Esophagus muscularis mucosa (tissue), 4 donors: ENCODE measurements at places on chromosomes 6 and 20.

GRCh38 chr6:31351033-31351380, 6.0 kb downstream of the HLA-B start:
- no peak for DNase-seq

DNA sequence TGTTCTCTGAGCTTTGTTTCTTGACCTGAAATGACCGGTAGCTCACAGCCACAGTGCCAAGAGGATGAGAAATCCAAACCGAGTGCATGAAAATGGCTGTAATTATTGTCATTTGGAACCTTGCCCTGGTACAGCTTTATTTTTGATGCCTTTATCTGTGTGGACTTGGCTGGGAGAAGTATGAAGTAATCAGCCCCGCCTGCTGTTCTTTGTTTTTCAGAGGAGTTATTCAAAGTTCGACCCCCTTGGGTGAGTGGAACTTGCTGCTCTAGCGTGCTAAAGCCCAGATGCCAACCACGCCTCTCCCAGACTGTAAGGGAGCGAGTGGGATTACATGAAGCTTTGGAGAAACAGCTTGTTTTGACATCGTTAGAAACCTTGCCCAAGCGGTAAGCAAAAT, 48.3 kb downstream of the ECT2L start:
- DNase-seq, result no peak

GRCh38 chr6:141165002-141165665, 967.6 kb upstream of the GJE1 start:
- DNase-seq, result no peak

GRCh38 chr6:121694801-121695251, 259.4 kb downstream of the GJA1 start:
- no peak for DNase-seq

DNA sequence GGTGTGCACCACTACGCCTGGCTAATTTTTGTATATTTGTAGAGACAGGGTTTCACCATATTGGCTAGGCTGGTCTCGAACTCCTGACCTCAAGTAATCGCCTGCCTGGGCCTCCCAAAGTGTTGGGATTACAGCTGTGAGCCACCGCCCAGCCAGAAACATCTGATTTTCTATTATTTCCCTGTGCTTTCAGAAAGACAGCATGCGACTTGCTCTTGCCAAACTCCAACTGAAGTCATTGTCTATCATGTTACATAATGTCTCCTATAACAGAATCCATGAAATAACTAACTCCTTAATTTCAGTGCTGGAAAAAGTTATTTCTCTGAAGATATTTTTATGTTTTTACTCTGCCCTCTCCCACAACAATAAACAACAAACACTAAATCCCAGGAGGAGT, 8.5 kb downstream of the RMND1 start:
- no peak for DNase-seq

- no peak for DNase-seq
These were observed 22.6 kb upstream of the CRISP1 start for GRCh38 chr6:49888742-49889431.

DNA sequence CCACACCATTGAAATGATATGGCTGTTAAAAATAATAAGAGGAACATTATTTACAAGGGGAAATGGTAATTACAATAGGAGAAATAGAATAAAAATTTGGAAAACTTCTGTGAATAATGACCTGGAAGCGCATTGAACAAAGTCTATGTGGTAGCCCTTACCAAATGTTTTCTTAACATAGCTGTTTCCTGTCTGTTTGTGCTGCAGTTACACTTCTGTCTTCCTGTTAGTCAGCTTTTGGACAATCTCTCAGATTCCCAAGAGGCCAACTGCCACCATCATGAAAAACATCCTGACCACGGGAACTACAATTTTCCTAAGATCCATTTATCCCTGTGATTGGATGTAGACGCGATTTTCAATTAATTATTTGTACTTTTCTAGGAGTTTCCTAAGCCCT, 754.4 kb upstream of the MARCKS start:
- no peak for DNase-seq

DNA sequence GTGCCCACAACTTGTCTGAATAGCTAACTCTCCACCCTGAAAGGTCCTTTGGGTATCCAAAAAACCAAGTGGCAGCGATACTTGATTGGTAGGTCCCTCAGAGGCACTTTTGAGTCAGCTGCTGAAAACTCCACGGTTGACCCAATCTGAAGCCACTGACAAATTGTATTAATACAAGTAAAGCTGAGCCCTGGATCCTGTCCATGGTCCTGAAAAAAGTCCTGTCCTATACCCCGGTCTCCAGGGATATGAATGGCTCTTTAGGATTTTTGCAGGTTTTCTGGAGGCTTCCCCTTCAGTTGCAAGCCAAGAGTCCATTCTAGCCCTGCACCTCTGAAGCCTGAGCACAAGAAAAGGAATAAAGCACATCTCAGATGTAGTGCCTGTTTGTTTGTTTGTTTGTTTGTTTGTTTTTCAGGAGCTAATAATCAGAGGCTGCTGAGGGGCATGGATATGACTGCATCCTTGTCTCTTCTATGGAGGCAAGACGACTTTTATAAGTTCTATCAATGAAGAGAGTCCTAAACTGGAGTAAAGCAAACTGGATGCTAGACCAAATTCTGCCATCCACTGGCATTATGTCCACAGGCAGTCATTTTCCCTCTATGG, 1.7 kb upstream of the SLC12A5 start:
- DNase-seq, result no peak

DNA sequence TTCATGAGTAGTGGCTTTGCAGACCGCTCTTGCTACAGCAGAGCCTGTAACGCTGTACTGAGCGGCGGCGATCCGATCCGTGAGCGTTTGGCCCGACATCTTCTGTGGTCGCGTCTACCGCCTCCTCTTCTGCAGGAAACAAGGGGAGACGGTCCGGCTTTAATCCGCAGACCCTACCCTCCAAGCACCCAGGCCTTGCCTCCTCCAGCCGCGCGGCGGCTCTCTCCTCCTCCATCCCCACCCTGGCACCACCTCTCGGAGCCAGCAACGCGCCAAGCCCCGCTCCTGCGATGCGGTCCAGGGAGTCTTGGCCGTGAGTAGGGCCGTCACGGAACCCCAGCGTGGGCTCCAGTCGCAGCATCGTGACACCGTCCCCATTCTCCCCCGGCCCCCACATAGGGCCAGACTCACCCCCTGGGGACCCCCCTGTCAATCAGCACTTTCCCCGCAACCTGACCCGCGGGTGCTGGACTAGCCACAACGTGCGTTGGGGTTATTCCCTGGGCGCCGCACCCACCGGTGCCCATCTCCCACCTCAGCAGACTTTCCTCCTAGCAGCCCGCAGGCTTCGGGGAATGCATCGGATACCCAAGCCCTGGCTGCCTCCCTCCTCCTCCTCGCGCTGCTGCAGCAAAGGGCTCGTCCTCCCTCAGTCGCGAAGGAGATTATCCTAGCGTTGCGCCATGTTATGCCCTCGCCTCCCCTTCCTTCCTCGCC, 914 bp downstream of the SNAP91 start:
- DNase-seq, result no peak

GRCh38 chr6:105917038-105917695, 169.0 kb upstream of the PRDM1 start:
- no peak for DNase-seq

DNA sequence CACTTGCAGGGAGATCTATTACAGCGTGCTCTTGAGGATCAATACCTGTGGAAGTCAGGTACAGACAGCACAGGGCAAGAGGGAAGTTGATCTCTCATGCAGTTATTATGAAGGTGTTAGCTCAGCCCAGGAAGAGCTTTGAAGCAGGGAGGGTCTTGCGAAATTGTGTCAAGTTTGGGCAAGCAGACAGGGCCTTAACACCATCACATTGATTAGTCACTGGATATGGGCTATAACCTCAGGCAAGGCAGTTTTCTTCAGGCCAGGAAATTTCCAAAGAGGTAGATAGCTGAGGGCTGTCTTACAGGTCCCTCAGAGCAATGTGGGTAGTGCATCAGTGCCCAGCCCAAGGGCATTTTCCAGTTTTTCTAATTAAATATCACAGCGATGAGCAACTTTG, 643.8 kb downstream of the DHX35 start:
- no peak for DNase-seq

DNA sequence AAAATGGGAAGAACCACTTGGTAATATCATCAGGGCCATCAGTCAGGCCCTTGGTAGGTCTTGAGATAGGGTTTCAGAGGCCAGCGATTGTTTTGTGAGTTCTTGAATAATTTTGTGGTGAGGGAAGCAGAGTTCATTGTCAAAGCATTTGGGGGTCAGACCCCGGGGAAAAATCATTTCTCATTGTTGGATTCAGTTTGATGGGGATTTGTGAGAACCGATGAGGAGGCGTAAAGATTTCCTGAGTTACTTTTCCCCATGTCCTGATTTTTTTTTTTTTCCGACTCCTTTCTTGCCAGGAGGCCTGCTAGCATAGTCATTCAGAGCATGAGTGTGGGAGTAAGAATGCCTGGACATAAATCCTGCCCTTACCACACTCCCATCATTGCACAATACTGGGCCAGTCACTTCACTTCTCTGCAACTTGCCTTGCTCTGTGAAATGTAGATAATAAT, 60.3 kb downstream of the TSHZ2 start:
- no peak for DNase-seq

GRCh38 chr20:32204205-32205109, 3.1 kb downstream of the PLAGL2 start:
- no peak for DNase-seq

DNA sequence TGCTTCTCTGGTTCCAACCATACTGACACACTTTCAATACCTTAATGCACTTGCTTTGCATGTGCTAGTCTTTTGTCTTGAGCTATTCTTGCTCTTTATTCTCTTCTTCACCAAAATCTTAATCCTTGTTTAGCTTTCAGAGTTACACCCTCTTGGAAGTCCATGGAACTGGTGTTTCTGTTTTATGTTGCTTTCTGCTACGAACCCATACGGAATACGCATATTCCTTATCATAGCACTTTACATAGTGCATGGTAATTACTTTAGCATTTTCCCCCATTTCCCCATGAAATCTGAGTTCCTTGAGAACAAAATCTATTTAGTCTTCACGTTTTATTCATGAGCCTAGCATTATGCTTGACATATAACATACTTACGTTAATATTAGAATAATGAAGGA, 270.9 kb downstream of the NKAIN2 start:
- no peak for DNase-seq

DNA sequence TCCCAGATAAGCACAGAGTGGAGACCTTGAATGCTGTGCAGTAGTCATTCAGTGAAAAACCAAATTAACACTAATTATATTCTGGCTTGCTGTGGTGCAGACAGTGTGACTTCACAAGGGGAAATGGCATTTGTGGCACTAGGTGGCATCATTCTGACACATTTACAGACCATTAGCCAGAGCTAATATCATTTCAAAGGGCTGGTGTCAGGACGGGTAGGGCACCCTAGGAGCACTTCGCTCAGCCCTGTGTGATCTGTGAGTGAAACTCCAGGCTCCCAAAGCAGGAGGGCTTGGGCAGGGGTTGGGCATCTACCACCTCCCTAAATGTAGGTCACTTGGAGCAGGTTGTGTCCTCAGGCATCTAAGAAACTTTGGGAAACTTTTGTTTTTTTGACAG, 555.8 kb downstream of the PKHD1 start:
- DNase-seq, result no peak

DNA sequence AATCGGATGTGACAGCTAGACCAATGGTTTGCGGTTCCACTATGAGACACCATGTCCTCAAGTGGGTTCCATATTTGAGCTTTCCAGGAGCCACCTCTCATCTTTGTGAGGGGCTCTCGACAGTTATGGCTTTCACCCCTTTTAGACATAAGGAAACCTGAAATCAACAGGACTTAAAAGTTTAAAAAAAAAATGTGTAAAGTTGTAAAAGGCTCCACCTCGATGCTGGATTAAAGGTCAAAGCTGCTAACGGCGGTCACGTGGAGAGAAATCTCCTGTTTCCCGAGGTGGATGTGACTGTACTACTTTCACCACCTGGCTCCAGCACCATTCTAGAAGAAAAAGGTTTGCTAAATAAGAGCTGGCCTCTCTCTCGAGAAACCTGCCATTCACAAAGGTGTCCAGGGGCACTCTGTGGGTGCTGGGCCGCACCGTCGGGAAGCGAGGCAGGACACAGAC, 542 bp downstream of the ATP5F1E start:
- DNase-seq, result no peak

- no peak for DNase-seq
These were observed 89.0 kb upstream of the CCDC167 start for GRCh38 chr6:37588735-37589108.

DNA sequence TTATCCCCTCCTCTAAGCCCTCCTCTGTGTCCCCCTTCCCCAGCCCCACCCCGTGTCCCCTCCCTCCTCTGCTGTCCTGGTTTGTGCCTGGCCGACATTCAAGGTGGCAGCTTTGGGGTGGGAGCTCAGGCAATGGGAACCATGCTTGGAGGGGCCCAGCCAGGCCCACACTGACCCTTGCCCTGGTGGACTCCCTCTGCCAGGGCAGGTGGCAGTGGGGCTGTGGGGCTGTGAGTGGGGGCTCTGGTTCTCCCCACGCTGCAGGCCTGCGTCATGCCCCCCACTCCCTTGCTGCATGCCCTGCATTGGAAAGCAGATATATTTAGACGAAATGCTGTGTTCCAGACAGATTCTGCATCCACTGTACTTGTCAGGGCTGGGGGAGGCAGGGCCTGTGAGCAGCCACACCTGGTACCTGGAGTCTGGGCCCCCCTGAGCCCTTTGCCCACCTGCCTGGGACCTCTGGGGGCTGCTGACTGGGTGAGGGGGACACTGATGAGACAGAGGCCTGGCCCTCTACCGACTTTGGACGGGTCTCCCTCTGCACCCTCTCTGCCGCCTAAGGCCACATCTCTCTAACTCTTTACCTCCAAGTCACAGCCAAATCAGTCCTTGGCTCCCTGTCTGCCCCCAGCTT, 14.2 kb downstream of the DLGAP4 start:
- no peak for DNase-seq

- no peak for DNase-seq
These were observed 20.6 kb upstream of the SLC9A8 start for GRCh38 chr20:49792006-49792405.

GRCh38 chr6:123022975-123023374, 26.9 kb downstream of the CLVS2 start:
- no peak for DNase-seq

DNA sequence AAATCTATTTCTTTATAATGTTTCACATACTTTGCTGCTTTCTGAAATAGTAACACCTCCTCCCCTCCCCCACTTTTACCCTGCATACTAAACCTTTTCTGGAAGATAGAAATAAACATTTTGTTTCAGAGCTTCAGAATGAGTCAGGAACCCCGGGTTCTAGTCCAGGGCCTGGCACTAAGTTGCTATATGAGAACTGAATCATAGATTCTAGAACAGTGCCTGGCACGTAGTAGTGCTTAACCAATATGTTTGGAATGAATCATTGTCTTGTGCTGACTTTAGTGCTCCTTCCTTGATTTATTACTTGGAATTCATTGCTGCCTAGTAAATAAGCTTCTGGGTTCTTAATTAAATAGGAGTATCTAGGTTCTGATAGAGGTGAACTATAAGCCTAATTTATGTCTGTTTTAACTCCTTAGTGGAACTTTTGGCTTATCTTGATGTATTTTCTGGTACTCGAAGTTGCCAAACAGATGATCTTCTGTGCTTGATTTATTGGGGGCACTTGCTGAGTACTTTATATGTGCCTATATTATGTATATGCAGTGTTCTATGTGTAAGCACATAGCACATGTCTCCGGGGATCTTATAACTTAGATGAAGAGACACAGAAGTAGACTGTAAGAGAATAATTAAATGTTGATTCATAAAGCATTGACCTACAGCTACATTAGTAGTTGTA, 18.6 kb downstream of the TAB2 start:
- DNase-seq, result no peak

- DNase-seq, result no peak
These were observed 719 bp upstream of the EDN1 start for GRCh38 chr6:12289365-12289919.
